ACHN (cell line): ENCODE measurements at places on chromosomes 12 and 14.

DNA sequence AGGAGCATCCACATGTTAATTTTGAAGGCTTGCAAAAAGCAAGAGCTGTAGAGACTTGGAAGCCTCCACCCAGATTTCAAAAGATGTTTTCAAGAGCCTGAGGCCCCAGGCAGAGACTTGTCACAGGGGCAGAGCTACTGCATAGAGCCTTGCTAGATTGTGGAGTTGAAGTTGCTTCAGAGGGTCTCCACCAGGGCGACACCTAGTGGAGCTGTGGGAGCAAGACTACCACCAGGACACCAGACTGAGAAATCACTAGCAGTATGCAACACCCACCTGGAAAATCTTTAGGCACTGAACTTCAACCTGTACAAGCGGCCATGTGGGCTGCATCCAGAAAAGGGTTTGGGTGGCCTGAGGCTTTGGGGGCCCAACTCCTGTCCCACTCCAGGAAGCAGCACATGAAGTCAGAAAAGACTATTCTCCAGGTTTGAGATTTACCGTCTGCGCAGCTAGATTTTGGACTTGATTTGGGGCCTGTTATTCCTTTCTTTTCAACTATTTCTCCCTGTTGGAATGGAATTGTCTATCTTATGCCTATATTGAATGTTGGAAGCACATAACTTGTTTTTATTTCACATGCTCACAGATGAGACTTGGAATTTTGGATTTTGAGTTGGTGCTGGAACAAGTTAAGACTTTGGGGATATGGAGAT is 508.6 kb downstream of the FLRT2 start:
- peak; percentile 40 for DNase-seq

GRCh38 chr12:28535216-28535615 is 345.0 kb downstream of the CCDC91 start:
- peak; percentile 46 for DNase-seq

DNA sequence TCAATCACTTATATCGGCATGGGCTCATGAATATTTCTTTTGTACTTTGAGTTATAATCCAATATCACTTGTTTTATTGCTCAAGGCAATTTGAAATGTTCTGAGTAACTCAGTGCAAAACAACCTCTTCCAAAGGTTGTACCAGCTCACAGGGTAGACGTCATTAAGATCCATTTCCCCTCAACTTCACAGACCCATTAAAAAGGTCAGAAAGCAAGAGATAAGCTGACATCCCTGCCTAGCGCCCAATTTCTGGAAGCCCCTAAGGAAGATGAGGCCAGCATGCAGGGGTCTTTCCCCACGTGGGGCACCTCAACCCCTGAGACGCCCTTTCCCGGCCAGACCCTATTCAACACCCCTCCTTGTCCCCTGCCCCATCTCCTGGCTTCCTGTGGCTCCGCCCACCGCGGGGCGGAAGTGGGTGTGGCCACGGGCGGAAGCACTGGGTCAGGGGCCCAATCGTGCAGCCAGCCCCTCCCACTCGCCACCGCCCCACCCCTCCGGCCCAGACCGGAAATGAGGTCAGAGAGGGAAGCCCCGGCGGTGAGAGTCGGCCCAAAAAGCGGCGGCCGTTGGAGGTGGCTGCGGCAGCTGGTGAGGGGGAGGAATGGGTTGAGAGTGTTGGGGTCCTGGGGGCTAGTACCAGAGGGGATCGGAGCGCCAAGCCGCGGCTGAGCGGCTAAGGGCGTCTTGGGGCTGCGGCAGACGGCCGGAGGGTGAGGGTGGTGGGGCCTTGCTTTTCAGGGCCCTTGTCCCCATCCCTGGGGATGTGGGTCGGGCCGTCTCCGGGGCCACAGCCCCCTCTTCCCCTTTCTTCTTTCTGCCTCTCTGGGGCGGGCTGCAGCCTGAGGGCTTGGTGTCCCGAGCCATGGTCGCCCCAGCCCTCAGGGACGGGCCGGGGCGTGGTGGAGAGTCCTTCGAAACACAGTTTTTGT is at the start of gene GPATCH2L:
Gene GPATCH2L, plus strand, starts transcription at position 525 of the 935 bp plus-strand sequence. CDS start 2,442 bp downstream, outside the sequence.
- DNase-seq = peak; percentile 87

- DNase-seq = no peak
These were observed 4.2 kb upstream of the SPIC start for GRCh38 chr12:101470939-101471338.

DNA sequence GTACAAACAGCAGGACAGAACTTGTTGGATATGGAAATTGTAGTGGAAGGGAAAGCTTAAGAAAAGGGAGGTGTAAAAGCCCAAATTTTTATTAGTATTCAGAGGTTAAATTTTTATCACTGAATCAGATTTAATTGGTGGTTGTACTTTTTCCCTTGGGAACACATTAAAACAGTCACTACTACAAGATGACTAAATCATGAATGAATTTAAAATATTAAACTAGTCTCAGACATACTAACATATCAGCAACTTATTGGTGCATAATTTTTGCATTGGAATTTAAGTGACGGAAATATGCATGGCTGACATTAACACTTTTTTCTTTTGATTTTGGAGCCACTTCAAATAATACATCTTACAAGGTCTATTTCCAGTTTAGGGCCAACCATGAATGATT is 27.6 kb downstream of the SAMD4A start:
- no peak for DNase-seq

GRCh38 chr12:118055144-118055557 is 5.8 kb downstream of the WSB2 start:
- peak; percentile 92 for DNase-seq

DNA sequence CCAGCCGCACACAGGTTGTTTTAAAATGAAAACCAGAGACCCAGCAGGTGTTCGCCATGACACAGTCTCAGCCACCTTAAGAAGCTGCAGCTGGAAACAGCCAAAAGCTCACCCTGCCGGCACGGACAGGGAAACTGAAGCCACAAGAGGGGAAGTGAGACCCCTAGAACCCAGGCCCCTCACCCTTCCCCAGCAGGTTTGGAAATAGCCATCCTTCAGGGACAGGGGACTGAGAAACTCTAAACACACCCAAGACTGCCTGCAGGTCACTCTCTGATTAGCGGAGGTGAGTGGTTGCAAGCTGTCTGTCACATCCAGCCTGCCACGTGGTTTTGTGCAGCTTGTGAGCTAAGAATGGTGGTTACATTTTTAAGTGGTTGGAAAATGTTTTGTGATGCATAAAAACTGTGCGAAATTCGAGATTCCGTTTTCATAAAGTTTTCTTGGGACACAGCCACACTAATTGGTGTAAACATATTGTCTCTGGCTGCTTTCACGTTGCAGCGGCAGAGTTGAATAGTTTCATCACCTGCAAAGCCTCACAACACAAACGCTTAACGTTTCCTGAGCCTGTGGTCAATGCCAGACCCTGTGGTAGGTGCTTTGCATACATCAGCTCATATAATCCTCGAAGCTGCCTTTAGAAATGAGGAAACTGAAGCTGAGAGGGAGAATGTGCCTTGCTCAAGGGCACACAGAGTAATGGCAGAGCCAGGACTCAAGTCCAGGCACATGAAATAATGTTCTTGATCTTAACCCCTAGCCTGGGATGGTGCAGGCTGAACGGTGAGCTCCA is 1.7 kb upstream of the SELPLG start:
- DNase-seq = no peak

DNA sequence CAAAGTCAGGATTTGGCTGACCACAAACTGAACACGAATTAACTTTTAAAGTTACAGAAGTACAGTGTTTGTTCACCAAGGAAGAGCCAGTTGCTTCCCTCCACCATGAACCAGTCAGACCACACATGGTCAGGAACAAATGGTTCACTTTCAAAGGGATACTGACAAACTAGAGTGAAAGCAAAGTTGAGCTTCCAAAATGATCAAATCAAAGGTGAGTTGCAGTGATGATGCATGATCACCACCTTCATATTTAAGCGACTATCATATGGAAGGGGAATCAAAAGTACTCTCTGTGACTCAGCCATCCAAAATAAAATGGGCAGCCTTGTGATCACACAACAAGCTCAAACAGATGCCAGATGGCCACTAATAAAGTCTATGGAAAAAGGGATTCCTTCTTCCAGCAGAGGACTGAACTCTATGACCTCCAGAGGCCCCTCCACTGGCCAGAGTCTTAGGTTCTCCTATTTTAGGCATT is 13.1 kb downstream of the NT5DC3 start:
- no peak for DNase-seq

DNA sequence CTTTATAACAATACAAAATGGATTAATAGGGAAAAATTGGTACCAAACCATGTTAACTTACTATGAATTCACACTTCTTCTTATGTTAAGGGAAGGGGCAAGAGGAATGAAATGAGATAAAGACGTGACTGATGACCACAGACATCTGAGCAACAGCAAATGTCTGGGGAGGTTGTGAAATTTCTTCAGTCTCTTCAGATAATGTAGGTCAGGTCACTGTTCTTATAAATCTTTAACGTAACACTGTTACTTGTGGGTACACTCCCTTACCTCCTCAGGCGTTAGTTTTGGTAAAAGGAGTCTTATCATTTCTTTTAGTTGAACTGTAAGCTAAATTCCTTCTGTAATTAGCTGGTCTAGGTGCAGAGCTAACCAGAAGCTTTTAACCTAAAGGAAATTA is 405.0 kb upstream of the LRFN5 start:
- no peak for DNase-seq

- DNase-seq = no peak
These were observed 438.8 kb upstream of the USP15 start for GRCh38 chr12:61821381-61821780.

- no peak for DNase-seq
These were observed 173.5 kb upstream of the KRR1 start for GRCh38 chr12:75684678-75685616.

DNA sequence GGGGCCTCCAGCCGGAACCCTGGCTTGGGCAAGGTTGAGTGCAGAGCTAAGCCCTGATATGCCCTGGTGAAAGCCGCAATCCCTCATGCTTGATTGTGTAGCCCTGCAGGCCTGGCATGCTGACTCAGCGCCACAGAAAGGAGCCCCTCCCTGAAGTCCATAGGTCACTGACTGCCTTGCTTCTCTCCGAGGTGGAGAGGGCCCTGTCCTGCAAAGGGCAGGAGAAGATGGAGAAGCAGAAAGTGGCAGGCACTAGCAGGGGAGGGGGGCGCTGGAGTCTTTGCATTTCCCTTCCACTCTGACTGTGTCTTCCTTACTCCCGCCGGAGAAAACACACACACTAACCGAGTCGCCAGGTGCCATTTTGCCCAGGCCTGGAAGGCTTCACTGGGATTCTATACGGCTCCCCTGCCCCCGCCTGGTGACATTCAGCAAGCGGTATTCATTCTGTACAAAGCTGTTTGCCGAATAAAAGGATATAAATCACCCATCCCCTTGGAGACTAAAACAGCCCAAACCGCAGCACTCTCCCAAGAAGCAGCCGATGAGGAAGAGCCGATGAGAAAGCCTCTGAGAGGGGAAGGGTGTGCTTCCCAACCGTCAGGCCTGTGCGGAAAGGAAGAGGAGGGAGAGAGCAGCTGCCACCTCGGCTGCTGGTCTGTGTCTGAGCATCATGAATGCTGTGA is 69.8 kb downstream of the SLC6A12 start:
- DNase-seq = peak; percentile 42

GRCh38 chr14:101215927-101216326 is 312.4 kb upstream of the RTL1 start:
- DNase-seq = no peak

GRCh38 chr14:65961004-65961403 is 525.2 kb upstream of the CCDC196 start:
- DNase-seq = peak; percentile 57

GRCh38 chr12:81987371-81987770 is 228.2 kb upstream of the PPFIA2 start:
- no peak for DNase-seq
